SK-N-MC (cell line): ENCODE measurements at places on chromosomes 5 and 9.
A peak's percentile ranks its signal among the peaks of the same experiment; 100 is the strongest.

- no peak for DNase-seq
Measured at GRCh38 chr9:92960561-92961290, 13.4 kb downstream of the FGD3 start.

- no peak for DNase-seq
Measured at GRCh38 chr5:10994091-10994986, 233.3 kb upstream of the DAP start.

GRCh38 chr5:149687486-149688168, 42.5 kb upstream of the PPARGC1B start:
- no peak for DNase-seq

GRCh38 chr5:150061538-150061995, 24.8 kb downstream of the CSF1R start:
- DNase-seq, result no peak

DNA sequence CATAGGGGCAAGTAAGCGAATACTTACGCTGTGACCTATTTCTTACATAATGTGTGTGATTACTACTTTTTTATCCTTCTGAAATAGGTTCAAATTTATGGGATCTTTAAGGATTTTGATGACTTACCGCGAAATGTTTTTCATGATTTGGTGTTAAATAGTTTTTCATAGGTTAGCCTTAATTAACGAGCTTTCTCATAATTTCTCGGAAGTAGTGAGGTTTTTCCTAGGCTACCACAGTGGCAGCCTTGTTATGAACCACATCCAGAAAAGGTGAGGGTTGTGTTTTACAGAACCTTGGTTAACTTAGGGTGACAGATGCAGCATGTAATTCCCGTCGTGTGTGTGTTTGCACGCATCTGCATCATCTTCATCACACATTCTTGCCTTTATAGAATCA, 1.3 kb downstream of the SH3GL2 start:
- no peak for DNase-seq

DNA sequence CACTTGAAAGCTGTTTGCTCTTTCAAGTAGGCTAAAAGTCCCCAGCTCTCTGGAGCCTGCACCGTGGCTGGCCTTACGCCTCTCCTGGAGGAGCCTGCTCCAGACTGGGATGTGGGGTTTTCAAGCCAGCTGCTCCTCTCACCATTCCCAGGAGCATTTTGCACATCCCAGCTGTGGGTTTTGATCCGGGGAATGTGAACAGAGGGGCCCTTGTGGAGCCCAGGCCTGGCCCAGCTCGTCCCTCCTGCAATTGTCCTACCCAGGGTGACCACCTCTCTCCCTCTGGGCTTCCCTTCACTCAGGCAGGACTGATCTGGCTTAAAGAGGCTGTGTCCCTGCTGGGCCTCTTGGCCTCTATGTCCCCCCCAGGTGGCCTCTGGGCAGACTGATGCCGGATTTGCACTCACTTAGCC, 32.5 kb upstream of the TIFAB start:
- DNase-seq, result no peak

GRCh38 chr5:168263121-168263520, 28.3 kb upstream of the WWC1 start:
- DNase-seq, result no peak

DNA sequence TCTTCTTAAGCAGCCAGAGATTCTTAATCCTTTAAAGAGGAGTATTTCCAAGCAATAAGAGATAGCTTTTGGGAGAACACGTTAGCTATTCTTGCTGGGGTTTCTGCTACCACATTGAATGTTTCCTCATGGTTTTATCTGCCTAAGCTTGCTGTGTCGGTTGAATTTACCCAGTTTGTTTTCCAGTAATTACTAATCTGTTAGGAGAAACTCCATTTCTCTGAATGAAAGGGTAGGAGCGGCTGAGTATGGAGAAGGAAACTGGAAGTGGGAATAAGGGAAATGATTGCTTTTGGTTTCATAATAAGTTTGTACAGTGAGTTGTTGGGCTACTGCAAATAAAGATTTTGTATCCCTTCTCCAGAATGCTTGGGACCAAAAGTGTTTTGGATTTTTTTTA, 1.2 kb downstream of the JAK2 start:
- DNase-seq, result no peak

GRCh38 chr9:22413884-22414283, 32.7 kb upstream of the DMRTA1 start:
- DNase-seq, result no peak

GRCh38 chr5:160173-160510, 31.2 kb upstream of the LRRC14B start:
- DNase-seq, result no peak

DNA sequence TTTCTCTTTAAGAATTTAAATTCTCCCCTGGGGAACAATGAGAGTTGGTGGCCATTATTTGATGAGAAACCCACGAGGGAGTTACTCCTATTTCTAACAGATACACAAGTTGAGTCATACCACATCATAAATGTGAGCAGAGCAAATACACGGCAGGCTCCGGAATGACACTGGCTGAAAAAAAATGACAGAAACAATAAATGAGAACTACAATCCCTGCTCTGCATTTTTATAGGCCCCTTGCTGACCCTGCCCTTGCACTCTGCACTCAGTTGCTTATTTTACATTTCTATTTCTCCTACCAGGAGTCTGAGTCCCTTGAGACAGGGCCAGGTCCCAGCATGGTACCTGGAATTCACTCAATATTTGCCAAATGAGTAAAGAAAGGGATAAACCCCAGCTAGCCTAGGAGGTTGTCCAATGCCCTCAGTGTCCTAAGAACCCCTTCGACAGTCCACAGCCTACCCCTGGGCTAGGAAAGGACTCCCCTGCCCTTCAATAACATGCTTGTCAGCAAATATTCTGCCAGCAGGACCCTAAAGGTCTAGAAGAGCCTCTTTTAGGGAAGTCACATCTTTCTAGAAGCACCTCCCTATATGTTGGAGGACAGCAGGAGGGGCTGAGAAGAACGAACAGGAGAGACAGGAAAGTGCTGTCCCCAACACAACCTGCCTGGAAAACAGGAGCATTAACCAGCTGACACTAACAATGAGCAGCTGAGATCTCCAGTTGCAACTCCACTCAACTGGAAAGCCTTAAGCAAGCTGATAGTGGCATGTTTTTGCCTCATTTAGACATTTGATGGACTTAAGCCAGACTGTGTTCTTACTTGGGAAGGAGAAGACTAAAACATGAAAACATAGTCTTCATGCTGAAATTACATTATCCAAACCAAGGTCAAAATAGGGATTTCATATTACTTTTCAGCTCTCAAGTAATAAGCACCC, 191.2 kb downstream of the ACTL7B start:
- DNase-seq, result no peak

GRCh38 chr5:97162045-97162444, 19.6 kb upstream of the LIX1 start:
- DNase-seq, result peak; percentile 71

DNA sequence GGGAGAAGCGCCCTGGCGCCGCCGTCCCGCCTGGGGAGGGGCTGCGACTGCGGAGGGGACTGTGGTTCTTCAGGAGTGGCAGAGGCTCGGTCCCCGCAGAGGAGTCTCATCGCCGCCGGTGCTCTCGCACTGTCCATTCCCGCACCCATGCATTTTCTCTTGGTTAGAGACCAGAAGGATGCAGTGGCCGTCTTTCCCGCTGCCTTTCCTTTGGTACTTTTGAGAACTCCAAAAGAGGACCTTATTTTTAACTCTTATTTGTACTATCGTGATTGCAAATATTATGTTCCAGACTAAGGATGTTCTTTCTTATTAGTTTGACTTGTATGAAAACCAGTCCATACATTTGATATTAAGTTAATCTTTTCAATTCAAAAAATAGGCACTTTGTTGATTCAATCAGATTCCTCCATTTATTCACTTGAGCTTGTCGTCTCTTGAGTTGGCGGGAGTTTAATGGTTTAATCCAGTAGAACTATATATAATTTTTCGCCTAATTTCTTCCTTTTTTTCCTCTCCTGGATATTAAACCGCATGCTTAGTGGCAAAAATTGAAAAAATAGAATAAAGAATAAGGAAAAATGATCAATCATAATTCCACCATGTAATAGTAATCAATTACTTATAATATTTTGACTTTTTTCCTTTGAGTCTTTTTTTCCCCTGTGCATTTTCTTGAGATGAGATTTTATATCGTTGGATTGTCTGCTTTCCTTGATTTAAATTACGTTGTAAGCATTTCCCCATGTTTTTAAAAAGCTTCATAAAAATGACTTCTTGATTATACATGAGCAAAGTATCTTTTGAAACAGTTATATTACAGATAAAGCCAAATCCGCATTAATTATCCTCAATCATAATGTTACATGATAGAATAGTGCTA, 861 bp downstream of the ZFYVE16 start:
- DNase-seq, result no peak

GRCh38 chr5:69231281-69231680, 3.4 kb upstream of the CDK7 start:
- DNase-seq, result no peak

GRCh38 chr5:150147670-150148069, 8.0 kb downstream of the PDGFRB start:
- no peak for DNase-seq

GRCh38 chr5:154118385-154118784, 72.1 kb upstream of the GALNT10 start:
- no peak for DNase-seq

- no peak for DNase-seq
Measured at GRCh38 chr5:25570067-25570583, 925.3 kb upstream of the CDH10 start.

- DNase-seq, result no peak
Measured at GRCh38 chr9:1173993-1174392, 123.8 kb downstream of the DMRT2 start.

DNA sequence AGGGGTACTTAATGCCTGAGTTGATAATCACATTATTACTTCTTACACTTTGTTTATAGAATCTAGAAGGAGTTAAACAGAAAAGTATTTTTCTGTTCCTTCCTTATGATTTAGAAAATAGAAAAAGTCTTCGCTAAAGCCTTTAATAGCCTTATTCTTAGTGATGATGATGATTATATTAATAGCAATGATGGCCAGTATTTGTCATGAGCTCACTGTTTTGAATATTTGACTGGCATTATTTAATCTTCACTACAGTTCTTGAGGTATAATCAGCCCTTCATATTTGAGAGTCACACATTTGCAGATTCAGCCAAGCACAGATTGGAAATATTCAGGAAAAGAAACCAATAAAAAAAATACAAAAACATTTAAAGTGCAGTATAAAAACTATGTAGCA, 23.3 kb downstream of the NIPBL start:
- no peak for DNase-seq
